ENCODE measurements at places on chromosomes 4 and X.

DNA sequence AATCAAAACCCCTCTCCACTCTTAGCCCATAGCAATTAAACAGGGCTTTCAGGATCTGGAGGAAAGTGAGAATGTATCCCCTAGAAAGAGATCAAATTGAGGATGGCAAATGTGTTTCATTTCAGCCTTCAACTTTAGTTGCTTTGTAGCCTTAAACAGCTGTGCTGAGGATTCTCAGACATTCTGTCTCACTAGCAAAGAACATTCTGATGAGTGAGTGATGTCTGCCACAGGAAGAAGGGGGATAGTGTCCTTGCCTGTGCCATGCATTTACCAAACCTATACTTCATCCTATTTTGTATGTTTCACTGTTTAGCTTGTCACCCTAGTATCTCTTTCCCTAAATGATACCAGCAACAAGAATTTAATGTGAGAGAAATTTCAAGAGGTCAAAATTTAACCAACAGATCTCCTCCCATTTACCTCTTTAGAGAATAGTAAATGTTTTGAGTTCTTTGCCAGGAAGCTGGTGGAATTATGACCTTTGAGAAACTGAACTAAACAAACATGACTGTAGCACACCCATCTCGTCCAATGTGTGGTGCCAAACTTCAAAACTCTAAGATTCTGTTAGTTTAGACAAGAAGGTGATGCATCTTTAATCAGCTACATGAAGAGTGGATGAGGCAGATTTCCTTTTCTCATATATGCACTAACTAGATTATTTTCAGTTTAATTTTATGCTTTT, 165.6 kb downstream of the PALLD start:
- DNase-seq: no peak

GRCh38 chrX:115452251-115452650, 108.7 kb upstream of the PLS3 start:
- DNase-seq: no peak

DNA sequence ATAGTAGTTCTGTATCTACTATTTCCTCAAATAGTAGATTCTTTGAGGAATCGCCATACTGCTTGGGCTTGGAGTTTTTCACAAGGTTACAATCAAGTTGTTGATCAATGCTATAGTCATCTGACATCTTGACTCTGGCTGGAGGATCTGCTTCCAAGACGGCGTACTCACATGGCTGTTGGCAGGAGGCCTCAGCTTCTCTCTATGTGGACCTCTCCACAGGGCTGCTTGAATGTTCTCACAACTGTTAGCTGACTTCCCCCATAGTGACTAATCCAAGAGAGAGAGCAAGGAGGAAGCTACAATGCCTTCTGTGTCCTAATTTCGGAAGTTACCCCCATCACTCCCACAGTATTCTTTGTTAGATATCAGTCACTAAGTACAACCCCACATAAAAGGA, 10.3 kb downstream of the EGFL6 start:
- no peak for DNase-seq

GRCh38 chrX:18255059-18255458, 34.4 kb upstream of the BEND2 start:
- DNase-seq: no peak

GRCh38 chr4:169420291-169420690, 149.5 kb upstream of the SH3RF1 start:
- no peak for DNase-seq

- DNase-seq: no peak
Observed at GRCh38 chr4:172865103-172865502, 303.5 kb upstream of the GALNT7 start.

GRCh38 chrX:142359331-142359730, 154.2 kb upstream of the MAGEC2 start:
- DNase-seq: no peak

DNA sequence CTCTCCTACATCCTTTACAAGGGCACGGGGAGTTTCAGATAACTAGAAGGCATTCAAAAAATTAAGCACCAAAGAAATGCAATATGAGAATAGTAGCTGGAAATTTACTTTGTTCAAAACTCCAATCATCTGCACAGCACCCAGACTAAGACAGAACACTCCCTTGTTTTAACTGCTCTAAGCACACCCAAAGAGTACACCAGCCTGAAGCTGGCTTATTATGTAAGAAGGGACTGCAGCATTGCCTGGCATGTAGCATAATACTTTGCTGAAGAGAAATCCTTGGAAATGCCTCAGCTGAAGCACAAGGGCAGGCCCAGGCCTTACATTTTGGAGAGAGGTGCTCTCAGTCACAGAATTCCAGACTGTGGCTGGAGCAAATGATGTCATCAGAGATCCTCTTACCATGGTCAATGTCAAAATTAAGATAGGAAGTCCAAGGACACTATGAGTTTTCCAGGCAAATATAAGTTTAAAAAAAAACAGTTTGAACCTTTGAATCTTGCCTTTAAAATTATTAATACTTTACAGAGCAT, 14.8 kb downstream of the ARHGEF6 start:
- no peak for DNase-seq

DNA sequence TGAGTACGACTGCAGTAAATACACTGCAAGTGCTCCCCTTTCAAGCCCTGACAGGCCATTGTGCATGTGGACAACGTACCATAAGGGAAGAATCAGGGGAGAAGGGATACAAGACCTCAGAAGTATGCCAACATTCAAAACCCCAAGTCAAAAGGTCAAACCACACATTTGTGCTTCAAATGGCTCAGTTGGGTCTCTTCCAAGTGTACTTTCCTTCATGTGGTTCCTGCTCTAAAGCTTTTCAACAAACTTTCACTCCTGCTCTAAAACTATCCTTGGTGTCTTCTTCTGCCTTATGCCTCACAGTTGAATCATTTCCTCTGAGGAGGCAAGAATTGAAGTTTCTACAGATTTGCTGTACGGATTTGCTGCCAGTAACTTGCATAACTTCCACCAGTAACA, 305.7 kb upstream of the SLIT2 start:
- no peak for DNase-seq

DNA sequence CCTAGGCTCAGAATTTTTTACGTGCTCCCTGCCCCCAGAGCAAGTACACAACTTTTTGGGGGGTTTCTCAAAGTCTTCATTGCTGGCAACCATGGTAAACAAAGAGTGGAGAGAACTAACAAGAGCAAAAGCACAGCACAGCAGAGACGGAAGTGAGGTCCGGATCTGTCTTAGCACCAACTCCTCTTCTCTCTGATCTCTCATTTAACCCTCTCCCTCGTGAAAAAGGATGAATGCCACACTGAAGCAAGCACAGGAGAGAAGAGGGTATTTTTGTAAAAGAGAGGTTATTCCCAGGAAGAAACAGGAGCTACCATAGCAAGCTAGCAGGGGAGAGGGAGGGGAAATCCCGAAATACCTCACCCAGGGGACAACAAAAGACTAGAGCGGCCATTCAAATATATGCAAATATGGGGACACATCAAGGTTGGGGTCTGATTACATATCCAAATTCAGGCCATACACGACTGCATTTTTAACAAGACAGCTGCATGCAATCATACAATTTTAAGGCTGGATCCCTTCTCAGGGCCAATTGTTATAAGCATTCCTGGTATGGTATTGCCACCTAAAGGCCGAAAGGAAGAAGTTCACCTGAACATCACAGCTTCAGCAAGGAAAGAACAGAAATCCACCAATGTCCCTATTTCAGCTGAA, 46.6 kb downstream of the CD40LG start:
- no peak for DNase-seq

GRCh38 chrX:154351183-154352011, 23.0 kb downstream of the FLNA start:
- no peak for DNase-seq

DNA sequence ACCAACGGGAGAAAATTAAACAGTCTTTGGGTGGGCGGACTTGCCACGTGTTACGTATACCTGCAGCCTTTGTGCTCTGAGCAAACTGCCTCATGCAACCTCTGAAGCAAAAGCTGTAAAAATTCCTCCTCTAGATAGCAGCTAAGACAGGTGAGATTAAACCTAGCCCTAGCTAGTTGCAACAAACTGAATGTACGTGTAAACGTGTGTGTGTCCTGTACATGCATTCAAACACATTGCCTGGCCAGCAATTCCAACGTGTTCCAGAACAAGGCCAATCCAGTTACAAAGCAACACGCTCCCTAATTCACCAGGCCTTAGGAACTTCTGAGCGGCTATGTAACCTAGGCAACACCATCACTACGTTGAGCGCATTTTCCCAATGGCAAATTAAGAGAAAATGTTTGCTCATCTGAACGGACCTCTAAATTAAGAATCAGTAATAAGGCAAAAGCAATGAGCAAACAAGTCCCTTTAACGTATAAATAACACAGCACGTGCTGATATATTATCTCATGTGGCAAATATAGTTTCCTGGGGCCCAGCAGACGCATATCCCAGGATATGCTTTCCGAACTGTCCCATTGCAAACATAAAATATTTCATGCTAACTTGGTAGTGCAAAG, 792 bp downstream of the PPID start:
- DNase-seq: no peak

- no peak for DNase-seq
Observed at GRCh38 chrX:10597871-10598270, 22.5 kb downstream of the MID1 start.

- DNase-seq: no peak
Observed at GRCh38 chr4:31054295-31054694, 334.1 kb downstream of the PCDH7 start.

GRCh38 chrX:101219864-101220346, 319 bp downstream of the DRP2 start:
- no peak for DNase-seq

DNA sequence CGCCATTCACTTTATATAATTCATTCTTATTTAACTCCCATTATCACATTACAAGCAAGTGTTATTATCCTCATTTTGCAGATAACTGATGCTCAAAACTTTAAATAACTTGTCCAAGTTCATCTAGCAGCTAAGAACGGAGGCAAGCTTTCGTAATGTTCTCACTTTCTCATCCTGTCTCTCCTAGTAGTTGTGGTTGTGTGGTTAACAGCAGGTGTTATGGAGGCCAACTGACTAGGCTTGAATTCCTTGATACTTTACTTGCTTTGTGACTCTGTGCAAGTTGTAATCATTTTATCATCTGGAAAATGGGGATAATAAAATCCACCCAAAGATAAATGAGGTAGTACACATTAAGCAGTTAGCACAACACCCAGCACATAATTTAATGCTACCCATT, 109.9 kb upstream of the PTPN13 start:
- no peak for DNase-seq

- DNase-seq: no peak
Observed at GRCh38 chr4:142535009-142535408, 311.1 kb downstream of the INPP4B start.

DNA sequence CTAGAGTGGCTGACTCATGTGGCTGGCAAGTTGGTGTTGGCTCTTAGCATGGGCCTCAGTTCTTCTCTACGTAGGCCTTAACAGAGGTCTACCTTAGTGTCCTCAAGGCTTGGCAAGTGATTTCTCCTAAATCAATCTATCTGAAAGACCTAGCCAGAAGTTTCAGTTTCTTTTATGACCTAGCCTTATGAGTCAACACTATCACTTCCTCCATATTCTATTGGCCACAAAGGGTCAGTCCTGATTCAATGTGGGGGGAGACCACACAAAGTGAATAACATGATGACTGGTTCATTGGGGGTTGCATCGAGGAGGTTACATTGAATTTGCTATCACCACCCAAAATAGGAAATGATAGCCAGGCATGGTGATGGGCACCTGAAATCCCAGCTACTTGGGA, 5.8 kb upstream of the NRK start:
- DNase-seq: no peak

DNA sequence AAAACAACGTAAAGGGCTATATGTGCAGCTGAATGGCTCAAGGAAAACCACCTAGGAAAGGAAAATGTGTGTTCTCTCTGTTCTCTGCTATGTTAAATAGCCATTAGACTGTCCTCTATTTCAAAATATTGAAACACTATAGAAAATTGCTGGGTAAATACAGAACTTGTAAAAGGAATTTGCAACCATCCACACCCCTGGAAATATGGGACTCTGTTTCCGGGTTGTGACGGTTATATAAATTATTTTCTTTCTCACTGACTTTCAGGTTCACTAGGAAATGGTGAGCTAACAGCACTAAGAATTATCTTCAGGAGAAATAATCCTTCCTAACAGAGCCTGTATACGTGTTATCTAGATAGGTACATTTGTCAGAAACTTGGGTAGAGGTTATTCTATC, 161.0 kb upstream of the DKK2 start:
- DNase-seq: no peak
